Activated CD4-positive, alpha-beta T cell treated with anti-CD3 and anti-CD28 coated beads for 36 hours (primary cell): ENCODE measurements at places on chromosomes 3 and 15. TPM values are rescaled to one million over a fixed set of nuclear protein-coding genes. Genes with fewer than 3 reads are reported as not detected.
A peak's percentile ranks its signal among the peaks of the same experiment; 100 is the strongest.

GRCh38 chr3:51099794-51100535 lies 285.1 kb upstream of the MANF start:
- peak; percentile 43 for DNase-seq
- H3K27me3 ChIP-seq = peaks cover 4% of the 10 kb centered on the region
- no peak overlapping the region for H3K27ac ChIP-seq
- H3K36me3 ChIP-seq = peaks cover 2% of the 10 kb centered on the region
- H3K4me1 ChIP-seq = peaks cover 5% of the 10 kb centered on the region

- peaks cover 1% of the 10 kb centered on the region for H3K27me3 ChIP-seq
- no peak for DNase-seq
- no peaks in the 10 kb centered on the region for H3K4me1 ChIP-seq
- no peaks in the 10 kb centered on the region for H3K36me3 ChIP-seq
- no peak overlapping the region for H3K4me3 ChIP-seq
- H3K27ac ChIP-seq = no peak overlapping the region
Measured at GRCh38 chr15:61198722-61199121, 30.4 kb downstream of the RORA start.

GRCh38 chr15:91209726-91210125 lies 109.7 kb downstream of the SV2B start:
- H3K27ac ChIP-seq = no peak overlapping the region
- no peak overlapping the region for H3K4me3 ChIP-seq
- H3K36me3 ChIP-seq = no peaks in the 10 kb centered on the region
- H3K4me1 ChIP-seq = no peaks in the 10 kb centered on the region
- no peak for DNase-seq

- H3K4me3 ChIP-seq = no peak overlapping the region
- H3K4me1 ChIP-seq = no peaks in the 10 kb centered on the region
- H3K36me3 ChIP-seq = no peaks in the 10 kb centered on the region
Measured at GRCh38 chr15:79115986-79116665, 25.5 kb upstream of the RASGRF1 start.

DNA sequence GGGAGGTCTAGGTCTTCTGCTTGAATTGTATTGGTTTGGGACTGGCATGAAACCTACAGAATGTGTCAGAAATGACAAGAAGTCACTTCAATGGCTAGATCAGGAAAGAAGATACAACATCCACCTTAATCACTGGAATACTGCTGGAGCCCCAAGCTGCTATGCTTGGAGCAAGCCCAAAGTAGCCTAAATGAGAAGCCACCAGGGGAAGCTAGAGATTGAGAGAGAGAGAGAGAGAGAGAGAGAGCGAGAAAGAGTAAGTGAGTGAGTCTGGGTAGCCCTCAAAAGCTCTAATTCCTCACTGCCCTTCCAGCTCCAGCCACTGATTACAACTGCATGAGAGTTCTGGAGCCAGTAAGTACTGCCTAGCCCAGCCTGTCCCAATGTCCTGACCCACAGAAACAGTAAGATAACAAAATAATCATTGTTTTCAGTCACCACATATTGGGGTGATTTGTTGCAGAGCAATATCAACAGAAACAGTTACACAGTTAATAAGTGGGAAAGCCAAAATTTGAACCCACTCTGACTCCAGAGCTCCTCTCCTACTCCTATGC lies 529.2 kb upstream of the GOLIM4 start:
- no peak for DNase-seq
- H3K27ac ChIP-seq = no peak overlapping the region
- H3K4me1 ChIP-seq = no peaks in the 10 kb centered on the region
- no peaks in the 10 kb centered on the region for H3K36me3 ChIP-seq
- H3K4me3 ChIP-seq = no peak overlapping the region
- H3K27me3 ChIP-seq = no peaks in the 10 kb centered on the region

DNA sequence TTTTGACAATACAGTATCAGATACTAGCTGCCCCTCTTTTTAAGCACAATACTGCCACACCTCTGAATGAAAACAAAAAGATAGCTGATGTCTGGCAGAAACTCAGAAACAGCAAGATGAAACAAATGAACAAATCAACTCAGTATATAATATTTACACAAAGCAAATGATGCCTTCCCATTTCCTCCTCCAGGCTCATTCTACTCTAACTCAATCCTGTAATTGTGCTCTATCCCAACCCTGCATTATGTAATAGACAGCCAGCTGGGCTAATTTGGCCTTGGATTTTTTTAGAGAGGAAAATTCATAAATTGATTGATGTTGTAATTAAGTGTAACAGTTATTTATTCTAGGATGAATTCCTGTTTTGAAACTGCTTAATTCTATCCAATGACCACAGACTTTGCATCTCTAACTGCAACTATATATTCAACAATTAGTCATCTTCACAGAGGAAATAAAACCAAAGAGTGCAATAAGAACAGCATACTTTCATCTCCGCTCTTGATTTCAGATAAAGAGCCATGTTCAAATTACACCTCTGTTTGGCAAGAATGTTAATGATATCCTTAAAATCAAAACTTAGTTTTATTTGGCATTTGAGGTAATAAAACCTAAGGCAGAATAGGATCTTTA lies 6.1 kb downstream of the ATG3 start:
- H3K27ac ChIP-seq = peak overlapping the region; percentile 58
- no peak for DNase-seq
- H3K4me1 ChIP-seq = peaks cover 40% of the 10 kb centered on the region

DNA sequence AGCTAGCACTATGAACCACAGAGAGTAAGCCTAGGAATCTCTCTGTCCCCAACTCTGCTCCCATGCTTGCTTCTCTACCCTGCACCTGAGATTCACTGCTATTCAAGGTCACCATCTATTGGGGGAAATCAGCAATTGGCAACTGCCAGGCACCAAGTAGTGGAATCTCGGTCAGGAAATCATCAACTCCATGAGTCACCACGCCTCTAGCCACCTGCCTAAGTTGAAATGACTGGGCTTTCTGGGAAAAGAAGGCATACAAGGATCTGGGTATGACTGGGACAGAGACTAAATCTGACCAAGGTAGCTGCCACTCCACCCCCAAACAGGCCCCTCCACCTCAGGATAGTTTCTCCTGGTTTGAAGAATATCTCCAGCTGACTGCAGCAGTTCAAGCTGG lies 464.1 kb upstream of the CBLB start:
- peaks cover 80% of the 10 kb centered on the region for H3K4me1 ChIP-seq
- H3K27ac ChIP-seq = peak overlapping the region; percentile 82
- H3K36me3 ChIP-seq = peaks cover 14% of the 10 kb centered on the region
- H3K27me3 ChIP-seq = no peaks in the 10 kb centered on the region

Gene COL8A1
- total RNA-seq = not detected

Gene NAALADL2
- not detected for total RNA-seq

Gene PHLDB2
- 0.81 TPM for total RNA-seq

Gene MAGEL2
- not detected for total RNA-seq

Gene ROBO1
- total RNA-seq = 1.3 TPM

Gene KLF15
- total RNA-seq = 0.53 TPM

Gene SCAMP5
- 4.5 TPM for total RNA-seq

Gene FBXO40
- total RNA-seq = not detected

Gene IQCF5
- not detected for total RNA-seq

Gene CKMT1B
- total RNA-seq = 0.25 TPM
